ENCODE measurements at places on chromosomes 11 and 22.
A peak's percentile ranks its signal among the peaks of the same experiment; 100 is the strongest.

- no peak for DNase-seq
Measured at GRCh38 chr11:96256215-96257011, 86.6 kb downstream of the MAML2 start.

GRCh38 chr11:7973011-7973410 is 7.8 kb upstream of the NLRP10 start:
- no peak for DNase-seq

GRCh38 chr11:96715208-96715607 is 325.4 kb downstream of the JRKL start:
- DNase-seq: no peak

GRCh38 chr22:50730013-50730891 is 7.8 kb upstream of the ACR start:
- DNase-seq: no peak

GRCh38 chr11:297586-298405 is 1.5 kb downstream of the IFITM5 start:
- DNase-seq: no peak

GRCh38 chr11:35118906-35119305 is 20.1 kb upstream of the CD44 start:
- no peak for DNase-seq

- no peak for DNase-seq
Measured at GRCh38 chr22:25569983-25570382, 5.5 kb downstream of the GRK3 start.

GRCh38 chr11:119445379-119445778 is 22.4 kb upstream of the THY1 start:
- DNase-seq: no peak

DNA sequence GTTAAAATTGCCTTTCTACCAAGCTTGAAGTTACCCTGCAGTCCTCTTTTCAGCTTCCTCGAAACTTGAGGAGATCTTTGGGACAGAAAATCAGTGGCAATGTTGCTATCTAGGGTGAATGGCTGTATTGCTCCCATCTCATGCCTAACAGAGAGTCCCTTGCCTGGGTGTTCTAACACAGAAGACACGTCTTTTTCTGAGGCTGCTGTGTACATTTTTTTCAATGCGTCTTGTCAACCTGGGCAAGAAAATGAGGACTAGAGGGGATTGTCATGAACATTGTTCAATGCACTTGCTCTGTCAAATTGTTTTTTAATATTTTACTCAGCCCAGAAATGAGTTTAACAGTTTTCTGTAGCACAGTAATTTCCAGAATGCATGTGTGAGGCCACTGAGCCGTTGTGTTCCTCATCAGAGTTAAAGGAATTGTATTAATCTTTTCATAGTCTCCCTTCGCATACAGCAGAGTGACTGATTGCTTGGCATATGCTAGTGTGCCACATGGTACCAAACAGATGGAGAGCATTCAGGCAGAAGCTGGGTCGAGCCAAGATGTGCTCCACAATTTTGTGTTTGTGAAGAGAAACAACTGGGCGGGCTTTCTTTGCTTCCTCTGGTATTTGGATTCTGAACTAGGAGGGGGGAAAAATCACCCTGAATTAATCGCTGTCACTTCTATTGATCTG is 86.0 kb downstream of the CASP12 start:
- DNase-seq: no peak

DNA sequence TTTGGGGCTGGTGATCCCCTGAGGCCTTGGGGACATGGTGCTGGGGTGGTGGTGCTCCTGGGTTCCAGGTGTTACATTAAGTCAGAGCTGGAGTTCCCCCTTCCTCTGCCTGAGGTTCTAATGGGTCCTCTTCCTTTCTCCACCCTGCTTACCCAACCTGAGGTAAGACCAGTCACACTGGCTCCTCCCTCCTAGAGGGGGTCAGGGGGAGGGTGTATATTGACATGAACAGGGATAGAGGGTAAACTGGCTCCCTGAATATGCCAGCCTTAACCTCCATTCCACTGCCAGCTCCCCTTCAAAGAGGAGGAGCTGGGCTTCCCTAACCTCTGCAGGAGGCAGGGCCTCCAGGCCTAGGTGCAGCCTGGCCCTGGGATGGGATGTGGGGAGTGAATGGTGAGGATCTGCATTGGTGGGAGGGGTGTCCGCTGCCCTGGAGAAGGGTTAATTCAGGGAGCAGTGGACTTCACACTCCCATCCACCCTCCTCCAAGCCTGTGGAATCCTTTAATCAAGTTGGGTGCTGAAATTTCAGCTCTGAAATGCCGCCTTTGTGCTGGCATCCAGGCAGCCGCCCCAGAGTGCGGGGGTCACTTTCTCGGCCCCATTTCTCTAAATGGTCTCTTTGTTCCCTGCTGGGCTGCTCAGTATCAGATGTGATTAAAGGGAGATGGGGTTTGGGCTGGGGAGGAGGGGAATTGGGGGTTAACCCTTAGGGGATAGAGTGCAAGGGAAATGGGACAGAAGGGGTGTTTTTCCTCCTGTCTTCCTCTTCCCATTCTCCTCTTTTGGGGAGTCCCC is 15.2 kb downstream of the POLR2F start:
- DNase-seq: no peak

- DNase-seq: peak; percentile 85
Measured at GRCh38 chr11:102495161-102496042, 35.1 kb downstream of the MMP7 start.

GRCh38 chr11:65310215-65310614 is 4.5 kb upstream of the CDC42EP2 start:
- no peak for DNase-seq

DNA sequence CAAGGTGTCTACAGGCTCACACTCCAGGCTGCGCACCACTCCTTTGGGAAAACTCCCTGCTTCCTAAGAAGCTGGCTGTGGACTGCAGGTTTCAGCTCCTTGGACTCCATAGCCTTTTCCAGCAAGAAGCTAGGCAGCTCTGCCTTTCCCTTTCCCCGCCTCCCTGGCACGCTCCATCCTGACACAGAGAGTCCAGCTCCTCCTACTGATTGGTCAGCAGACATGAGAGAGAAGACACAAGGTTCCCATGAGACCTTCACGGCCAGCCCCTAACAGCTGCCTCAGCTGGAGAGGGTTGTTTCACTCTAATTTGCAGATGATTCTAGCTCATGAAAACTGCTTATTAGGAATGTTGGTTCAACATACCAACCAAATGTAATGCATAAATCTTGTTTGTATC is 27.6 kb downstream of the TENM4 start:
- DNase-seq: no peak

- no peak for DNase-seq
Measured at GRCh38 chr22:38849811-38850210, 6.0 kb upstream of the NPTXR start.

GRCh38 chr11:84188521-84188920 is 902.4 kb upstream of the CCDC90B start:
- DNase-seq: no peak

- peak; percentile 9 for DNase-seq
Measured at GRCh38 chr11:911031-911889, 650 bp upstream of the CHID1 start.

DNA sequence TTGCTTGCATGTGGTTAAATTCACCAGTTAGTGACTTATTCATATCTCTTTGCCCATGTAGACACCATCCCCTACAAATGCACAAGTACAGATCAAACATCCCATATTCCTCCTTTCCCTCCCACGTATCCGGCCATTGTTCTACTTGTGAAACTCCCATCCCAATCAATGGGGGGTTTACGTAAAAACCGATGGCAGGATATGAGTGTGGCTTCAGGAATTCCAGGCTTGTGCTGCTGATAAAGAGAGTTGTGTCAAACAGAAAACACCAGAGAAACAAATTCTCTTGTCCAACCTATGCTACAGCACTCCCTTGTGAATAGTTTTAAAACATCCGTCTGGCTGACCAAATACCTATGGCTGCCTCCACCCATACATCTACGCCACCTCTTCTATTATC is 15.5 kb downstream of the FLI1 start:
- DNase-seq: no peak

DNA sequence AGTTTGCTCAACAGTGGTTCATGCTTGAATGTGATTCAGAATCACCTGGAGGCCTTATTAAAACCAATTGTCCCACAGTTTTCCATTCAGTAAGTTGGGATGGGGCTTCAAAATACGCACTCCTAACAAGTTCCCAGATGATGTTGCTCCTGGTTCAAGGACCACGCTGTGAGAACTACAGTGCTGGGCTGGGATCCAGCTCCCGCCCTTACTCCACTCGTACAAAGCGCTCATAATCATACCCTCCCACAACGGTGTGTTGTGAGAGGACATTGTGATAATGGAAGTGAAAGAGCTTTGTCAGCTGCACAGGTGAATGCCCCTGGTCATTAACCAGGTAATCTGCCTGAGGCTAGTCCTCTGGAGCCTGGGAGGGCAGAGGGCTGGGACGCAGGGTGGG is 1.3 kb upstream of the CD82 start:
- no peak for DNase-seq

DNA sequence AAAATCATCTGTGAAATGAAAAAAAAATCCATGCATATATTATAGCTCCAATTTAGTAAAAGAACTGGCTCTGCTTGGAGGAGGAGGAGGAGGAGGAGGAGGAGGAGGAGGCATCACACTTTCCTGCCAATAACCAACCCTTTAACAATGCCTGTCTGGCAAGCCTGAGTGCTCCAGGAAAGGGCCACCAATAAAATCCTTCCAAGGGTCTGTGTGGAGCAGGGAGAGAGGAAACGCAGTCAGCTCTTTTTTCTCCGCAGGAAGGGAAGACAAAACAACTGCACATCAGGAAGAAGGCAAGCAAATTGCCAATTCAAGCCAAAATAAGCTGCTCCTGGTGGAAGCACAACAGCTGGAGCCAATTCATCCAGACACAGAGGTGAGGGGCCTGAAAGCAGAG is 139.0 kb downstream of the KCNC1 start:
- no peak for DNase-seq

DNA sequence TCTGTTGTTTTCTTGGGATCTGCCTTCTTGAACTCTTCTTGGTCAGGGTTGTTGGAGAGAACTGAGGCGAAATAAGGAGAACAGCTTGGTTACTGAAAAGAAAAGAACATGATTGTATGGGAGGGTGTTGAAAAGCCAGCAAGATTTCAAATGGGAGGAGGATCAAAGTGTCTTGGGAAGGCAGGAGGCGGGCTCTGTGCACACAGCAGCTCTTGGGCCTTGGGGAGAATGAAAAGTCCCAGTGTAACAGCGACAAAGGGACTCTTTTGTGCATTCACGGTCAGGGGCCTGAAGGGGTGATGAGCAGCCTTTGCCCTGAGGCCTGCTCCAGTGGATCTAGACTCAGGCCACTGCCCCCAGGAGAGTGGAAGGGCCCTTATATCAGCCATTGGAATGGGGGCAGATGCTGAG is 135.4 kb downstream of the ADAMTS15 start:
- no peak for DNase-seq

DNA sequence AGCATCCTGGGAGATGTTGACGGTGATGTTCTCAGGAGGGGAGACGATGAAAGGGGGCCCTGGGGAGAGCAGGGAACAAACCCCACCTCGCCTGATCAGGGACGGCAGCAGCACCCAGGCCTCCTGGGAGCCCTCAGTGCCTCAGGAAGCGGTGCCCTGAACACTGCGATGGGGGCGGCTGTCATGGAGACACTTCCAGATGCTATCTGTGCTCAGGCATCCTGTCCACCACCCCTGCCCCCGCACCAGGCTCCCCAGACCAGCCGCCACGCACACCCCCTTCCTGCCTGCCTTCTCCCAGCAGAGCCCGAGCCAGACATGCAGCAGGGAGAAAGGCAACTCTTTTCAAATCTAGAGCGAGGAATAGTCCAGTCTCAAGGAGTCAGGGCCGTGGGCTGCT is 20.6 kb downstream of the IGSF9B start:
- DNase-seq: no peak

Measured in LoVo (cell line).